ENCODE measurements at places on chromosomes 4 and X. TPM values are rescaled to one million over a fixed set of nuclear protein-coding genes. Genes with fewer than 3 reads are reported as not detected.

The SLC10A4 gene
- not detected for total RNA-seq

The PF4V1 gene
- total RNA-seq: not detected

The CT45A2 gene
- not detected for total RNA-seq

The CT45A1 gene
- not detected for total RNA-seq

The PPP2R3B gene
- 14.1 TPM for total RNA-seq

The DMP1 gene
- total RNA-seq: not detected

The TMEM150C gene
- 0.19 TPM for total RNA-seq

The MRFAP1L1 gene
- 35.7 TPM for total RNA-seq

The SH3BGRL gene
- total RNA-seq: 65.4 TPM

The SLC9B1 gene
- total RNA-seq: 0.08 TPM

The MMGT1 gene
- 18.8 TPM for total RNA-seq

The MAGEH1 gene
- total RNA-seq: 6.0 TPM

The INTU gene
- 2.0 TPM for total RNA-seq

The MAGEA12 gene
- total RNA-seq: not detected

The HTN3 gene
- not detected for total RNA-seq

The IL2 gene
- total RNA-seq: not detected

The P2RY4 gene
- not detected for total RNA-seq

The JCHAIN gene
- total RNA-seq: not detected

The GABRB1 gene
- total RNA-seq: not detected

The NPY2R gene
- total RNA-seq: not detected

The EMCN gene
- not detected for total RNA-seq

The ZNF827 gene
- total RNA-seq: 5.7 TPM

The ARHGAP24 gene
- total RNA-seq: 2.1 TPM

The GAGE12J gene
- total RNA-seq: not detected

The GUF1 gene
- total RNA-seq: 17.3 TPM

The CENPVL1 gene
- total RNA-seq: not detected

The SLC16A2 gene
- total RNA-seq: 8.7 TPM

The TMEM129 gene
- total RNA-seq: 26.7 TPM

The GPR119 gene
- not detected for total RNA-seq

The RNF175 gene
- not detected for total RNA-seq

The FAM9C gene
- total RNA-seq: not detected

The ADGRL3 gene
- total RNA-seq: under 0.01 TPM

The PDGFRA gene
- 0.95 TPM for total RNA-seq

The CXorf66 gene
- not detected for total RNA-seq

The HGFAC gene
- total RNA-seq: not detected

The C4orf50 gene
- total RNA-seq: not detected

The ETDB gene
- total RNA-seq: not detected

The ARHGEF38 gene
- not detected for total RNA-seq

The CTAG2 gene
- not detected for total RNA-seq

The KLF3 gene
- 21.8 TPM for total RNA-seq

The CTAG1B gene
- not detected for total RNA-seq

The SPACA5 gene
- not detected for total RNA-seq

The OTUD6A gene
- not detected for total RNA-seq

The TMSB15C gene
- total RNA-seq: 1.5 TPM

The C4orf51 gene
- total RNA-seq: not detected

The TEC gene
- 0.08 TPM for total RNA-seq

The BEND2 gene
- total RNA-seq: not detected

The GLOD5 gene
- total RNA-seq: not detected
